ENCODE measurements at places on chromosomes 3 and 15.
A peak's percentile ranks its signal among the peaks of the same experiment; 100 is the strongest.

DNA sequence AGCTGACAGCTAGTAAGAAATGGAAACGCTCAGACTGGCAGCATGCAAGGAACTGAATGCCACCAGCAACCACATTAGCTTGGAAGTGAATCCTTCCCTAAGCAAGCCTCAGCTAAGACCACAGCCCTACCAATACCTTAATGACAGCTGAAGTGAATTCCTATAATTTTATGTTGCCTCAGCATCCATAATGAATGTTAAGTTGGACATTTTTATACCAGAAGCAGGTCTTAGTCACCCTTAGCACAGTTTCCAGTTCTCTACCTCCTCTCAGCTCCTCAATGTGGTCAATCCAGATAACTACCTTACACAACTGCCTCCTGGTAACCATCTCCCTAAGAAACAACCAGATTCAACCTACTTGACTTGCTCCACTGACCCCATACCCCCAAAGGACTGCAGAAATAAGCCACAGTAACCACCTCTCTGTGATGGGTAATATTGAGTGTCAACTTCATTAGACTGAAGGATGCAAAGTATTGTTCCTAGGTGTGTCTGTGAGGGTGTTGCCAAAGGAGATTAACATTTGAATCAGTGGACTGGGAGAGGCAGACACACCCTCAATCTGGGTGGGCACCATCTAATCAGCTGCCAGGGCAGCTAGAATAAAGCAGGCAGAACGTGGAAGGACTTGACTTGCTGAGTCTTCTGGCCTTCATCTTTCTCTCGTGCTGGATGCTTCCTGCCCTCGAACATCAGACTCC, 33.5 kb downstream of the NEDD4 start:
- DNase-seq, result no peak

DNA sequence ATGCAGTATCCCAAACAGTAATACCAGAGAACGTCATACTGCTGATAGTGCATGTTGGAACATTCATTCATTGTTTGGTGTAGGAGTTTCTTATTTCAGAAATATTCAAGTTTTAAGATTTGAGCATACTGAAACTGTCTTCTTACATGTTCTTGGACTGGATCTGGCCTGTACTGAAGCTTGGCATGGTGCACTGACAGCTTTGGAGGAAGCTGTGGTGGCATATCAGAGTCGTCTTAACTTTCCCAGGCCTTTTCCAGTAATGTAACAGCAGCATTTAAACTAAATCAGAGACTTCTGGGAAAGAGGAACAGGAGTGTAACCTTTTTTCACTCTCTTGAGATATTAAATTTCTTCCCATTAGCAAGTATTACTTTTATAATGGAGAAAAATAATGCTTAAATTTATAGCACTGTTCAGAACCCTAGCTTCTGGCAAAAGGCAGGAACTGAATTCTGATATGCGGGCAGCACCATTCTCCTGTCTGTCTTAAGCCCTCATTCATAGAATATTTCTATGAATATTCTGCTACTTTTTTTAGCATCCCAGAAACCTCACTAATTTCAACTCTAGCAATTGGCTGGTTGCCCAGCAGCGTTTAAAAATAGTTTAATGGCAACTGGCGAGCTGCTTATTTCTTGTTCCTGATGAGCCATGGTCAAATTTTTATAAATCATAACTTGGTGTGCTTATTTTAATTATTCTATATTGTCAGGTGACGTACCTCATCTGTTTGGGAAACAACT, 31.1 kb downstream of the DNAJC13 start:
- peak; percentile 37 for DNase-seq

DNA sequence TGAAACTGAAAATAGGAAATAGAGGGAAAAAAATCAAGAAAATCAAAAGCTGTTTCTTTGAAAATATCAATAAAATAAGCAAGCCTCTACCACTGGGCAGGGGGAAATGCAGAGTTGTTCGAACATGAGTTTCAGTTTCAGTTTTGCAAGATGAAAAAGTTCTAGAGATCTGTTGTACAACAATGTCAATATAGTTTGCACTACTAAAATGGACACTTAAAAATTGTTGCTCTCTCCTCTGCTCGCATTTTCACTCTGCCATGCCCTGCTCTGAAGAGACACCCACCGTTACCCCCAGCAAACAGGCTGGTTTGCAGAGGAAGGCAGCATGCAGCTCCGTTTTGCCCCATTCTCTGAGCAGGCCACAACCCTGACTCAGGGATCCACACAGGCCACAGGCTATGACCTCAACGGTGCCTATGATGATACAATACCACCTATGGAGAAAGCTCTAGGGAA, 64.5 kb downstream of the ZNF148 start:
- no peak for DNase-seq

GRCh38 chr3:143612541-143612940, 235.7 kb downstream of the SLC9A9 start:
- DNase-seq, result no peak

DNA sequence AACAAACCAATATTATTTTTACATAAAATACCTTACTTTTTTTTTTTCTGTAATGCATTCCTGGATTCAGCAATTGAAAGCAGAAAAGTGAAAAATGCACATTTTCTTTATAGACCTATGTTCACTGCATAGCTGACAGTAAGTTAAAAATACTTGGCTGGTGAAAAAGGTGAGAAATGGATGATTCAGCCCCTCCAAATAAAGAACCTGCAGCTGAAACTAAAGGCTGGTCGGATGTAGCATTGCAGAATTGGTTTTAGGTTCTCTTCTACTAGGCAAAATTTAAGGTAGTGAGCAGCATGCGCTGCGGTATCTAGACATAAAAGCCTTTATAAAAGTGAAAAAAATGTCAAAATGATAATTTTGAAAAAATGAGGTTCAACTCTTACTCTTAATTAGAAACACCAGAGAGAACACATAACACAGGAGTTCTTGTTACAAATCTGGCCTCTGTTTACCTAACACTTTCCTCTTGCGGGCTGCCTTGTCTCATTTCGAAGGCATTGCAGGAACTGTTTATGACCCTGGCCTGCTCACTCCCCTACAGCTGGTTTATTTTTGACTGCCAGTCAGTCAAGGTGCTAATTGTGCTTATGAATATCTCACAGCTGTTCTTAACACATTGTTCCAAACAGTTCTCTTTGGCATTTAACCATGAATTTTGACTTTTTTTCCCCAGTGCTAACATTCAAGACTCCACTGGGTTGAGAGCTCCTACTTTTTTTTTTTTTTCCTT, 455.4 kb upstream of the TBL1XR1 start:
- DNase-seq, result no peak

All from NCI-H1694 (cell line).